ENCODE measurements at places on chromosomes 1 and 21. TPM values are rescaled to one million over a fixed set of nuclear protein-coding genes. Genes with fewer than 3 reads are reported as not detected.

- H3K27me3 ChIP-seq = no peaks in the 10 kb centered on the region
- H3K4me3 ChIP-seq = no peak overlapping the region
- H3K4me1 ChIP-seq = no peaks in the 10 kb centered on the region
- DNase-seq = no peak
These were observed 33.8 kb downstream of the GDAP2 start for GRCh38 chr1:117895482-117896114.

The MDM4 gene
- 141 TPM for total RNA-seq

DNA sequence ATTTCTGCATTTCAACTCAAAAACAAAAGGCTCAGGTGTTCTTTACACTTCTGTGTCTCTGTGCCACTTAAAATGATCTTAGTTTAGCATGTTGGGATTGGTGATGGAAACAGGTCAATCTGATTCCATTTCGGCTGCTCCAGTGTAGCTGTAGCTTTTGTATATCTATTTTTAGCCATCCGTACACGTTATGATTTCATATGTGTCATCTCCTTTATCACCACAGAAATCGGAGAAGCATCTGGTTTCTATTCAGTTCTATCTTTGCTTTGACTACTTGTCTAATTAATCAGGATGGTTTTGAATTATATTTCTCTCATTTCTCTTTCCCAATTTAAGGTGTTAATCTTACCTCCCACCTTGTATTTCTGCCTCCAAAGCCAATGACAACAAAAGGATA, 41.1 kb downstream of the RGS21 start:
- no peak overlapping the region for H3K4me3 ChIP-seq
- no peak overlapping the region for H3K27ac ChIP-seq
- H3K36me3 ChIP-seq = no peaks in the 10 kb centered on the region
- no peak for DNase-seq

- no peaks in the 10 kb centered on the region for H3K36me3 ChIP-seq
- no peak for DNase-seq
- H3K27me3 ChIP-seq = no peaks in the 10 kb centered on the region
- H3K4me1 ChIP-seq = no peaks in the 10 kb centered on the region
- no peak overlapping the region for H3K4me3 ChIP-seq
These were observed 107.4 kb downstream of the GIPC2 start for GRCh38 chr1:78153092-78153736.

Data from aorta (tissue), 5 donors.